ENCODE measurements at places on chromosomes 6 and 20.

DNA sequence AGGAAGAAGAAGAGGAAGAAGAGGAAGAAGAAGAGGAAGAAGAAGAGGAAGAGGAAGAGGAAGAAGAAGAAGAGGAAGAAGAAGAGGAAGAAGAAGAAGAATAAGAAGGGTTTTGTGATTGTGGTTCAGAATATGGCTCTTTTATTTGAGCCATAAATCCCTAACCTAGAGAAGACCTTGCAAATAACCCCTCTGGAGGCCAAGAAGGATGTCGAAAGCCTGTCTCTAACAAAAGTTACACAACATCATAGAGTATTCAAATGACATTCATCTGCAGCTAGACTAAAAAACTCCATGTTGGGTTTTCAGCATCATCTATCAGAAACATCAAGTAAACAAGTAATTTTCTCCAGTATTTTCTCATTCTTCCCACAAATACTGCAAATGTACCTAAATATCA lies 100.9 kb downstream of the RNASET2 start:
- DNase-seq = no peak

GRCh38 chr20:18886756-18887155 lies 73.2 kb downstream of the SCP2D1 start:
- DNase-seq = no peak

- DNase-seq = no peak
Measured at GRCh38 chr6:16180696-16181438, 52.0 kb downstream of the MYLIP start.

DNA sequence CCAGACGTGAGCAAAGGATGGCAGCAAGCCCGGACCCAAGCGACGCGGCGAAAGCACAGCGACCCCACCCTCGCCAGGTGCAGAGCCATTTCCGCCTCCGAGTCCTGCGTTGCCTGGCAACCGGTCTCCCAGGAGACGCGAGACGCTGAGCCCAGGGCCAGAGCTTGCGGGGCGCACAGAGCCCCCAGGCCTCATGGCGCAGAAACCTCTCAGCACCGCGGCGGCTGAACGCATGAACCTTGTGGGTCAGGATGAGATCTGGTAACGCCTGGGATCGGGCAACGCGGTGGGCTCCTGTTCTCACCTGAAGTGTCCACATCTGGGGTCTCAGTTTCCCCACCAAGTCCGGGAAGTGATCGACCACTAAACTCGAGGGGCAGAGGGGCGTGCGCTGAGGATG lies 77.7 kb downstream of the ANKRD60 start:
- peak; percentile 47 for DNase-seq

GRCh38 chr6:22789315-22789714 lies 219.9 kb downstream of the HDGFL1 start:
- DNase-seq = no peak

DNA sequence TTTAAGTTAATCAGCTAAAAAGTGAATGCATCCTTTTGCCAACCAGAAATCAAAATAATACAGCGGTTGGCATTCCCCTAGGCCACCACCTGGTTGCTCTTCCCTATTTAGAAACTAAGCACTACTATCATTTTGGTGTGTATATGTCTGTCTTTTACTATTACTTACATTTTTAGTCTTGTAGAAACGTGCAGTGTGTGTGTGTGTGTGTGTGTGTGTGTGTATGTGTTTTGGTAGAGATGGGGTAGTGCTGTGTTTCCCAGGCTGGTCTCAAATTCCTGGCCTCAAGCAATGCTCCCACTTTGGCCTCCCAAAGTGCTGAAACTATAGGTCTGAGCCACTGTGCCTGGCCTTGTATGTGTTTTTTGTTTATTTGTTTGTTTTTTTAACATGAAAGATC lies 27.4 kb downstream of the MYO6 start:
- DNase-seq = no peak

DNA sequence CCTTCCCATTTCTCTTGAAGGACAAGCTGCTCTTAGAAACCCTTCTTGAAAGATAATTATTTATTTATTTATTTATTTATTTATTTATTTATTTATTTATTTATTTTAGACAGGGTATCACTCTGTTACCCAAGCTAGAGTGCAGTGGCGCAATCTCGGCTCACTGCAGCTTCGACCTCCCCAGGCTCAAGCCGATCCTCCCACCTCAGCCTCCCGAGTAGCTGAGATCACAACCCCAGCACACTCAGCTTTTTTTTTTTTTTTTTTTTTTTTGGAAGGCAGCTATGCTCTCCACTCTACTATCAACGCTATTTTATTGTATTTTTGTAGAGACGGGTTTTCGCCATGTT lies 1.2 kb upstream of the HEBP2 start:
- DNase-seq = no peak

DNA sequence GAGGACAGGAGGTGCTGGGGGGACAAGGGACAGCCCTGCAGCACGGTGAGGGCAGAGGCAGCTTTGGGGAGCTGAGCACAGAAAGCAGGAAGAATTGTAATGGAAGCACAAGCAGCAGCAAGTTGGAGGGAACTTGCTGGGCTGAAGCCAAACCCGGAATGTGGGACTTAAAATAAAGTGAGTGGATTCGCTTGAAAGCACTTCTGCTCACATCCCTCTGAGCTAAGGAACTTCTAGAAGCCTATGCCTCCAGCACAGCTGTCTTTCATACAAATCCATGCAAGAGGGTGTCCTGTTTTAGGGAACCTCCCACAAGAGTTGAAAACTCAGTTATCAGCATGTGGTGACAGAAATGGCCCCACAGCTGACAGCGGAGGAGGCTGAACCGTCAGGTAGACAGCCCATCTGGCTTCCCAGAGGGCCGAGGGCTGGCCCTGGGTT lies 71.4 kb upstream of the MLN start:
- DNase-seq = no peak

GRCh38 chr6:4434655-4435054 lies 299.3 kb upstream of the ECI2 start:
- DNase-seq = no peak

DNA sequence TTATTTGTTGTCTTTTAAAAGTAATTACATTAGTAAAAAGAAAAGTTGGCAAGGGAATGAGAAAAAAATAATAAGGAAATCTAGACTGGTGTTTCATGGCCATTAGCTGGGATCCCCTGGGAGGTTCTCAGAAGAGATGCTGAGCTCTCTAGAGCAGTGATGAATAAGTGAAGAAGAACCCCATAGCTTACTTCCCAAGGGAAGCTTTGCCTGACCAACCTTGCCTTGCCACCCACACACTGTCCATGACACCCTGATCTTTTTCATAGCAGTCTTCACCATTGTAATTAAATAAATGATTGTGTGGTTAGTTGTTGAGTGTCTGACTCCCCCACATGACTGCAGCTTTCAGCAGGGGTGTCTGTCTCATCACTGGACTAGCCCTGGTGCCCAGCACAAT lies 5.9 kb downstream of the C6orf163 start:
- no peak for DNase-seq

DNA sequence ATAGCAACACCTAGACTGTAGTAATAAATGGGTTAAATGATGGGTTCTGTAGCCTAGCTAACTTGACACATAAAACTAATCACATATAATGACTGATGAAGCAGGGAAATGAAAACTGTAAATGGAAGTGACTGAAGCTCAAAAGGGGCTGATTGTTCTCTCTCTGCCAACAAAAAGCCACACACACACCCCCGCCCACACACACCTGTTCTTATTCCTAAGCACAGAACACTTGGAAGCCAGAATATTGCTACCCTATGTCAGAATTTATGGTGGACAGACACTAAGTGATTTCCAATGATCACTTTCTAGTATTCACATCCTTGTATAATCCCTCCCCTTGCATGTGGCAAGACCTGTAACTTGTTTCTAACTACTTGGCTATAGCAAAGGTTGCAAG lies 603.5 kb downstream of the UTRN start:
- no peak for DNase-seq

- no peak for DNase-seq
Measured at GRCh38 chr20:63172726-63173125, 43.2 kb downstream of the YTHDF1 start.

- DNase-seq = no peak
Measured at GRCh38 chr6:29591677-29592076, 6.8 kb downstream of the OR2H2 start.

- no peak for DNase-seq
Measured at GRCh38 chr6:146896960-146897701, 298.4 kb downstream of the ADGB start.

DNA sequence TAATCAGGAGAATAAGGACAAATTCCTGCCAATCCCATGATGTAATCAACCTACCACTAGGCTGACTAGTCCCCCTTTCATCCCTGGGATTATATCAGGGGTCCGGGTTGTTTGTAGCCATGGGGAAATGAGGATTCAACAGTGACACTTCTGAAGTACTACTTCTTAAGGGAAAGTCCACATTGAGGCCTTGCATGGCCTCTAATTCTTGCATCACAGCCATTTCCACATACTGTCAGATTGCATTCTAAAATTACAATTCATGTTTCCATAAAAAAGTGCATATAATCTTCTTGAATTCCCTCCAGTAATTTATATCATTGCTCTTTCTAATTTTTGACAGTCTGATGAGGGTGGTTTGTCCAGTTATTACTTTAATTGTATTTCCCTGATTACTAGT lies 184.2 kb downstream of the PHF3 start:
- no peak for DNase-seq

- DNase-seq = no peak
Measured at GRCh38 chr20:51695574-51696303, 72.5 kb downstream of the ATP9A start.

- no peak for DNase-seq
Measured at GRCh38 chr6:98641949-98642719, 192.2 kb upstream of the POU3F2 start.

GRCh38 chr20:5886788-5887187 lies 63.5 kb downstream of the TRMT6 start:
- no peak for DNase-seq

DNA sequence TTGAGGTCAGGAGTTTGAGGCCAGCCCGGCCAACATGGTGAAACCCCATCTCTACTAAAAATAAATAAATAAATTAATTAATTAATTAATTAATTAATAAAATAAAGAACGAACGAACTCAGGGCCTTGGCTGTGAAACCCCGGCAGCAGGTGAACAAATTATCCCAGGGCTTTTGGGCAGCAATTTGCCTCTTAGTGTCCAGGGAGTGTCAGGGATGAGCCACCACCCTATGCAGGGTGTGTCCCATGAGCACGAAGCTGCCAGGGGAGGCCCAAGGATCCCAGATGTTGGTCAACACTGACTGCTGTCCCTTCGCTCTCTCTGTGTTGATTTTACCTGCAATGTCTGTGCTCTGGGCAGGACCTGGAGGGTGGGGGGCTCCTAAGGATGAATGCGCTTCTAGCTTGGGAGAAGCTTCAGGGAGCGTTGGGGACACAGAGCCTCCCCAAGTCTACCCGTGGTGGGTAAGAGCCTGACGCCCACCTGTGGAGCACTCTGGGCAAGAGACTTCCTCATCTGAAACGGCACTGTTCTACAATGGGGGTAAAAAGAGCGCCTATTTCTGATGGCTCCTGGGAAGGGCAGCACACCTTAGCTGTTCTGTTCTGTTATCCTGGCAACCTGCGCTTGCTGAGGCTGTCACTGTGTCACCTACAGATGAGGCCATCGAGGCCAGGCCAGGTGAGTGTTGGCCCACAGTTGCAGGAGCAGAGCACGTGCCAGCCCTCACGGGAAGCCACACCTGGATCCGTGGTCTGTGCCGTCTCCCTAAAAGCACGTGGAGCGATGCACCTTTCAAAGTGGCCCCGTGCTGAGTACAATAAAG lies 125.5 kb upstream of the CDH4 start:
- no peak for DNase-seq
